ENCODE measurements at places on chromosomes 7 and 10.
A peak's percentile ranks its signal among the peaks of the same experiment; 100 is the strongest.

DNA sequence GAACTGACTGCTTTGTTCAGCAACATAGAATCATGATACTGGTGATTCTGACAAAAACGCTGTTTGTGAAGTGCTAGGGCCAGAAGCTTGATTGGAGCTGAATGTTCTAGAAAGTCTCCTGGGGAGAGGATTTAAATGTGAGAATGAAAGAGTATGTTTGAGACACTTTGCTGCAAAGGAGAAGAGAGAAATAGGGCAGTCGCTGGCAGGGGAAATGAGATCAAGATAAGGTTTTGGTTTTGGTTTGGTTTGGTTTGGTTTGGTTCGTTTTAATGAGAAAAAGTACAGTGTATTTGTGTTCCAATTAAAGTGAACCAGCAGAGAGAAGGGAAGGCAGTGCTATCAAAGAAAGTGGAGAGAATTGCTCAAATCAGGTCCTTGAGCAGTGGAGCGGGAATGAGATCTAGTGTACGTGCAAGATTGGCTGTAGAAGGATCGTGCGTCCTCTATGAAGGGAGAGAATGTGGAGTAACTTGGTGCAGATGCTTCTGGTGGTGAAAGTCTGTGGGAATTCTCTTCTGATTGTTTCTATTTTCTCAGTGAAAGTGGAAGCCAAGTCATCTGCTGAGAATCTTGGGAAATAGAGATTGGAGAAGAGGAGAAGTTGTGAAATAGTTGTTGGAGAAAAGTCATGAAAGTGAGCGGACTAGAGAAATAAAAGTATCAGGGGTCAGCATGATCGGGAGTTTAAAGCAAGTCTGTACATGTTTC is 270.5 kb downstream of the CCDC3 start:
- no peak for DNase-seq

DNA sequence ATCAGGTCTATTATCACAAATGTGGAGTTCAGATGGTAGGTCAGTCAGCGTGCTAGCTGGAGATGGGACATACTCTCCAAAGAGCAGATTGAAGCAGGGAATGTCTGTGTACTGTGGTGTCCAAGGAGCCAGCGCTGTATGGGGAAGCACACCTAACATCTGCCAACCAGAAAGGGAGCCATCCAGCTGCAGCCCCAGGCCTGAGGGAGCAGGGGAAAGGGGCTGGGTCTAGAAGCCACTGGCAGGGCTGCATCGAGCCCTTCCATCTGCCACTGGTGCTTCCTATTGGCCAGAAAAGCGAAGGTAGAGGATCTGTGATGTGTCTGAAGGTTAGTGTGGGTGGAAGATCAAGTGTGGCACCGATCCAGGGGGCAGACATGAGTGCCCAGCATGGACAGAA is 8.0 kb upstream of the RAMP3 start:
- DNase-seq, result peak; percentile 8

GRCh38 chr10:11358011-11358410 is 253.4 kb downstream of the USP6NL start:
- no peak for DNase-seq

DNA sequence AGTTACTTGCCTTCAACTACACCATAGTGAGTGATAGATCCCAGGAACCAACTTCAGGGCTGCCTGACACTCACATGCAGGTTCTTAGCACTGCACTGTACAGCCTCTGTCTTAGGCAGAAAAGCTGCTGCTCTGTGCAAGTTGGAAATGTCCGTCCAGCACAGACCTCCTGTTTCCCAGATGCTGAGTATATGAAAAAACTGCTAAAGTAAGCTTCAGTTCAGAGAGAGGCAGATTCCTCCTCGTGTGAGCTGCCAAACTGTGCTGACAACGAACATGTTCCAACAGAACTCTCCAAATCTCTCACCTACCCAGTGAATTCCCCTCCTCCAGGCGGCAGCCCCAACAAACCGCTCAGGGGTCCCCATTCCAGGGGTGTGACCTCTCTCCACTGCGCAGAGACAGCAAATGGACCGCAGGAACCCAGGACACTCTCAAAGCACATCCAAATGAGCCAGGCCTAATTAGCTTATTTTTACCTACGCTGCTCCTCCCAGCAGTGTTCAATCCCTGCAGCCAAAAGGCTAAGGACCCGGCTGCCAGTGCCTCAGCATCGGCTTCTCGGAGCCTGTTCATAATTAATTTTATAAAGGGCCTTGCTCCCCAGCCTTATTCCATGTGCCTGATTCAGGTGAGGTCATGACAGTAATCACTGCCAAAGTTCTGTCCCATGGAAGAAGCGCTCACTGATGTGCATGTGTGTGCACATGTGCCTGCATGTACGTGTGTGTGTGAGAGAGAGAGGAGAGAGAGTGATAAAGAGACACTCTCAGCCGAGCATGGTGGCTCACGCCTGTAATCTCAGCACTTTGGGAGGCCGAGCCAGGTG is 159.5 kb upstream of the AUTS2 start:
- DNase-seq, result no peak

DNA sequence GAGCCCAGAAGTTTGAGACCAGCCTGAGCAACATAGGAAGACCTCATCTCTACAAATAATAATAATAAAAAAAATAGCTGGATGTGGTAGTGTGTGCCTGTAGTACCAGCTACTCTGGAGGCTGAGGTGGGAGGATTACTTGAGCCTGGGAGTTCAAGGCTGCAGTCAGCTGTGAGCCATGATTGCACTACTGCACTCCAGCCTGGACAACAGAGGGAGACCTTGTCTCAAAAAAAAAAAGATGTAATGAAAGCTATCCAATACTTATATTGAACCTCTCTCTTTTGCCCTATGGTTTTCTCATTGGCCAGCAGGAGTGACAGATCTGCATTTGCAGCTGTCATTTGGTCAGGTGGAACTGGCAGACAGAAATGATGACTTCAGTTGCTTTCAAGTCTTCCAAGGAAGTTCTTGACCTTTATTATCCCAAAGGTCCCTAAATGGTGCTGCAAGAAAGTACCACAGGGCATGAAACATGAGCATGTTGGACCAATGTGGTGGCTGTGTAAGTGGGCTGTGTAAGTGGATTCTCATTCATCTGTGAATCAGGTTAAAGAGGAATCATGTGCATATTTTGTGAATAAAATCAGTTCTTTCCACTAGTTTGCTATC is 99.4 kb downstream of the CALD1 start:
- DNase-seq, result no peak

GRCh38 chr10:110103921-110104461 is 96.2 kb downstream of the ADD3 start:
- no peak for DNase-seq

- DNase-seq, result no peak
Observed at GRCh38 chr10:3136763-3137611, 35.6 kb downstream of the PITRM1 start.

All from activated CD4-positive, CD25-positive, alpha-beta regulatory T cell treated with anti-CD3 and anti-CD28 coated beads, Interleukin-2, amount 50 U/mL, for 72 hours (primary cell).